ENCODE measurements at places on chromosomes 1 and 21.

- no peak for DNase-seq
Observed at GRCh38 chr1:19309123-19309813, 2.7 kb downstream of the AKR7A2 start.

DNA sequence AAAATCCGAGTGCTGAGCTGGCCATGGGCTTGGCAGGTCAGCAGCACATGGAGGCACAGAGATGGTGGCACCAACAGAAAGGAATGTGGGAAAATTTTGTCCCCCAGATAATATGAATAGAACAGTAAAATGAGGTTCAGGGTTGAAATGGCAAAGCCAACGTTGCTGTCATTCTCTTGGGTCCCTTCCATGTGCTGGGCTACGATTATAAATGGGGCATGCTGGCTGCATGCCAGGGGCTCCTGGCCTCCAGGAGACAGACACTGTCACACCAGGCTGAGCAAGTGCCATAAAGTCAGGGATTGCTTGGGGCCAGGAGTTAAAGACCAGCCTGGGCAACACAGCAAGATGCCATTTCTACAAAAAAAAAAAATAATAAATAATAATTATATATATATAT is 77.1 kb downstream of the TOMM20 start:
- no peak for DNase-seq

DNA sequence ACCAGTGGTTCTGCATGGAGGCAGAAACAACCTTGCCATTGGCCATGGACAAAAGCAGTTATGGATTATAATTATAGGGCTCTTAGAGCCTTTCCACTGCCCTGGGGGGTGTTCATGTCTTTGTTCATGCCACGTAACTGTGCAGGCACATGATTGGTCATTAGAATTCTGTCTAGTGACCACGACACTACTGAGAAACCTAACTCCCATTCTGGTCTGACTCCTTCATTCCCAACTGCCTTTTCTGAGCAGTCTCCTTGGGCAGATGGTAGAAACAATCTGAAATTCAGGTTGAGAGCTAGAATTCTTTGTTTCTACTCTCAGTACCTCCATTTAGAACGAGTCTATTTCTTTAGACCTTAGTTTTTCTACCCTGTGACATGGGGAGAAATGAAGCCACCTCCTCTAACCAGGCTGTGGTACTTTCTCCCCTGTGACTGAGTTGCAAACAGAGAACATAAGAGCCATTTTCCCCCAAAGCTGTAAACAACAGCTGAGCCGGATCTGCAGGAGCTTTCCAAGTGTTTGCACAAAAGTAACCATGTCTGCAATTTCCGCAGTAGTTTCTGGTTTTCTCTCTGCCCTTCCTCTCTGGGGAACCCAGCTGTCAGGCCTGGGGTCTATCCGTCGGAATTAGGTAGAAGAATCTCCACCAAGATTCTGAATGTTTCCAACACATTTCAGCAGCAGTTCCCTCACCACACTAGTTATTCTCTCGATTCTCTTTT is 37.7 kb upstream of the IPO9 start:
- DNase-seq = no peak

- no peak for DNase-seq
Observed at GRCh38 chr1:10835421-10835820, 39.0 kb upstream of the CASZ1 start.

GRCh38 chr1:151841141-151841540 is 1.5 kb upstream of the C2CD4D start:
- no peak for DNase-seq

DNA sequence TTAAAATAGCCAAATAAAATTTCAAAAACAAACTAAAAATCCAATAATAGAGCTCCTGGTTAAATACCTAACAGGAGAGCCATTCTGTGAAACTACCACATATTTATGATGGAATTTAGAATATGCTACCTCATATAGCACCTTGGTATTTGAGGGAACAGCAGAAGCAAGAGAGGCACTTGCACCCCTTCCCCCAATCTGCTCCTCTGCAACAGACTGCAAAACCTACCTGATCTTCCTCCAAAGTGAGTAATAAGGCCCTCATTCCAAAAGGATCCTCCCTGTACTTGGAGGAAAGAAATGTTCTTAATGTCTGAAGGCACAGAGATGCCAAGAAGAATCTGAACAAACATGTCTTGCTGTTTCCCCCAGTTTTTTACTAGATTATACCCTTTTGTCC is 28.1 kb upstream of the RNPC3 start:
- no peak for DNase-seq

- DNase-seq = no peak
Observed at GRCh38 chr1:229507502-229507901, 639 bp downstream of the NUP133 start.

- no peak for DNase-seq
Observed at GRCh38 chr1:228968891-228969606, 233.8 kb downstream of the RHOU start.

GRCh38 chr1:230725256-230726012 is 11.5 kb upstream of the AGT start:
- no peak for DNase-seq

DNA sequence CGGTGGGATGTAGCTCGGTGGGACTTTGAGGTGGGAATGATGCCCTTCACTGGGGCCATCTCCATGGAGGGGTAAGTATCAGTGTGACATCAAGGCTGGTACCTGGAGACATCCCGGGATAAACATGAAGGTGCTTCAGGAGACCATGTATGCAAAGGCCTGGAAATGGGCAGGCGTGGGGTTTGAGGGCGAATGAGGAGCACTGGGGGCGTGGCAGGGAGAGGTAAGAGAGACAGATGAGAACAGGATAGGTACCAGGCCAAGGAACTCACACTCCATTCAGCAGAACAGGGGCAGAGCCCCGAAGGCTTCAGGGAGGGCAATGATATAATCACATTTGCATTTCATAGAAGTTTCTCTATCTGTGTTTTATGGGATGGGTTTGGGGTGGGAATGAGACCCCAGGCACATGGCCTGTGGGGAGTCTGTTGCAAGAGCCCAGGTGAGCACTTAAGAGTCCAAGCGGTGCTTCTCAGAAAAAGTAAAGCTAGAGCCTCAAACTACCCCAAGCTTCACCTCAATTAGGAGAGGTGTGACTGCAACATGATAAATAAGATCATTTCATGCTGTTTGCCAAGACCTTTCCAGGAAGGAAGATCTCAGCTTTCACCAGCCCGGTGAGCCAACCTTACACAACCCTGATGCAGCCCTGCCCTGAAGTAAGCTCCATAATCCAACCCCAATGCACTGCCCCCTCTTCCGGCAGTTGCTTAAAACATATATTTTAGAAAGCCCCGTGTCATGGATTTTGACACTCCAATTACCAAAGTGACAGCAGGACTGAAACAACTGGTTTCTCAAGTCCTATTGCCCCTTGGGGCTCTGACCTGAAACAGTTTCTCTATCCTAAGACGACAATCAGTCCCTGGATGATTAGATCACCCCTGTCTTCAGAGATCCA is 7.4 kb downstream of the S100A9 start:
- DNase-seq = no peak

DNA sequence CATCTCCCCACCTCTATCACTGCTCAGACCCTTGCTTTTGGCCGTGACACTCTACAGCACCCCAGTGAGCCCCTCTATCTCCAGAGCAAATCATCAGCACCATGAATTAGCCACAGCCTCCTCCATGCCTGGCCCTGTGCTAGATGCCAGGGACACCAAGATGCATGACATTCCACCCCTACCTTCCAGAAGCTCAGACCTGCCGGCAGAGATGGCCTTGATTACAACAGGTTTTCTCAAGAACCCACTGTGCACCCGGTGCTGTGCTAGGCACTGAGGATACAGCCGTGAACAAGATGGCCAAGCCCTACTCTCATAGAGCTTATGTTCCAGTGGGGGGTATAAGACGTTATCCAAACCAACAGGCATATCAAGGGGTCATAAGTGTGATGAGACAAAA is 30.6 kb downstream of the CDK18 start:
- DNase-seq = no peak

DNA sequence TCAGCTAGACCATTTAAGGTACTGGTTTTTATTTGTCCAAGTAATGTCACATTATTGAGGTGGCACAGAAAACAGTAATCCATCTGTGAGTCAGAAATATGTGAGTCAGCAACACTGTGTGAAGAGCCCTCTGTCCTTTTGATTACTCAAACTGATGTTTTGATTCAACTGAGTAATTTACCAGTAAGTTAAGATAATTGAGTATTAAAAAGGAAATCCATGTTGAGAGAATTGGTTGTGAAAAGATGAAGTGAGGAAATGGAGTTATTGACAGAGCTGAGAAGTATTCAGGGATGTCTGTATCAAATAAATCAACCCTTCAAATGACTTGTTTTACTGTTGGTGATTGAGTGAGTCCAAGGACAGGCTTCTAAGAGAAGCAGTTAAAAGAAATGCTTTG is 302.7 kb upstream of the SGIP1 start:
- DNase-seq = no peak

GRCh38 chr21:27802816-27803475 is 836.1 kb upstream of the ADAMTS5 start:
- DNase-seq = peak; percentile 49

GRCh38 chr1:48530727-48531351 is 58.8 kb upstream of the SPATA6 start:
- DNase-seq = peak; percentile 18

- DNase-seq = peak; percentile 97
Observed at GRCh38 chr1:246784621-246785493, 60.6 kb downstream of the SCCPDH start.

DNA sequence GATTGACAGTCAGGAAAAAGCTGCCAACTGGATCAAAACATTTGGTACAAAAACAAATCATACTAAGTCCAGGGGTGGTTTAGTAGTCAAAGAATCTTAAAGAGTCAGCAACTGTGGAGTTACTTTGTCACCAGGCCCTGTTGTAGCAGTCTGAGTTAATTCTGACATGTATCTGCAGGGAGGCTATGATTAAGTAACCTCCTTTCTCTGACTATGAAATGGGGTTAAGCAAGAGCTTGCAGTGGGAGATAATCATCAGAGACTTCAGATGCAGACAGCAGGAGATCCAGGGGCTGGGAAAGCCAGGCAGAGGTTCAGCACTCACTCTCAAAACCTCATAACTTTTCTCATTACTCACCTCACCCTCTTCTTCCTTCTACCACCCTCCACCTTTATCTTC is 99.2 kb upstream of the BTG3 start:
- DNase-seq = peak; percentile 5

GRCh38 chr1:231628207-231628876 is 1.8 kb downstream of the DISC1 start:
- DNase-seq = no peak

- DNase-seq = no peak
Observed at GRCh38 chr1:18703041-18703621, 72.5 kb downstream of the PAX7 start.

DNA sequence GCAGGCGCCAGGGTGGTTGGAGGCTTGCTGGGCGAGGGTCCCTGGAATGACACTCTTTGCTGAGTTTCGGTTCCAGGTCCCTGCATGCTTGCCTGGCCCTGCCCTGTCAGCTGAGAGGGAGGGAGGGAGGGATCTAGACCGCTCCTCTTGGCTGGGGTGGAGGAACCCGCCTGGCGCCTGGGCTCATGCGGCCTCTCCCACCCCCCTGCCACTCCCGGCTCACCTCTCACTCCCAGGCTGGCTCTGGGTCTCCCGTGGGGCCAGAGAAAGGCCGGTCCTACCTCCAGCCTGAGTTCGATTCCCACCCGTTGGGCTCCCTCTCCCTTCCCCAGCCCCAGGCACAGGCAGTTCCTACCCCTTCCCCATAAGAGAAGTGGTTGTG is 19.0 kb upstream of the IFNLR1 start:
- no peak for DNase-seq

- no peak for DNase-seq
Observed at GRCh38 chr1:77716065-77716464, 33.6 kb upstream of the ZZZ3 start.

- peak; percentile 85 for DNase-seq
Observed at GRCh38 chr1:43835082-43836021, 98.2 kb upstream of the ARTN start.

- peak; percentile 41 for DNase-seq
Observed at GRCh38 chr1:108063703-108064102, 98.7 kb upstream of the VAV3 start.

GRCh38 chr1:169733924-169734323 is at the start of gene SELE:
Gene SELE (minus strand): TSS chr1:169734079. CDS start chr1:169733612, 467 bp downstream.
- DNase-seq = no peak

Data from Kasumi-1 (cell line).